ENCODE measurements at places on chromosomes 13 and 19.

GRCh38 chr13:110705356-110705825 is 525 bp downstream of the CARS2 start:
- no peak for DNase-seq

- no peak for DNase-seq
These were observed 25.4 kb downstream of the PCDH9 start for GRCh38 chr13:67204764-67205163.

GRCh38 chr19:39692166-39692565 is 12.1 kb upstream of the LGALS14 start:
- DNase-seq = no peak

GRCh38 chr19:21823224-21823623 is 12.8 kb downstream of the ZNF43 start:
- no peak for DNase-seq

DNA sequence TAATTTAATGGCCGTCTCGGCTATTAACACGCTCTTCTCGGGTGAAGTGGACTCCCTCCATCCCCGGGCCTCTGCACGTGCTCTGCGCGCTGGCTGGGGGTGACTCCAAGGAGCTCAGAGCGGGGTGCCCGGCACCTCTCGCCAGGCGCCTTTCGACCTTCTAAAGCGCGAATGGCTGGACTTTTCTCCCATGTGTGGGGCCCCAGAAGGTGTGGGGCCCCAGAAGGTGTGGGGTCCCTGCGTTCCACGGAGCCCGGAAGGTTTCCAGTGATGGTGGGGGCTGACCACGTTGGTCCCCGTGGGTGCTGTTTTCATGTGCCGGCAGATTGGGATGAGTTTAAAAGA is 3.3 kb upstream of the ALOX5AP start:
- DNase-seq = no peak

DNA sequence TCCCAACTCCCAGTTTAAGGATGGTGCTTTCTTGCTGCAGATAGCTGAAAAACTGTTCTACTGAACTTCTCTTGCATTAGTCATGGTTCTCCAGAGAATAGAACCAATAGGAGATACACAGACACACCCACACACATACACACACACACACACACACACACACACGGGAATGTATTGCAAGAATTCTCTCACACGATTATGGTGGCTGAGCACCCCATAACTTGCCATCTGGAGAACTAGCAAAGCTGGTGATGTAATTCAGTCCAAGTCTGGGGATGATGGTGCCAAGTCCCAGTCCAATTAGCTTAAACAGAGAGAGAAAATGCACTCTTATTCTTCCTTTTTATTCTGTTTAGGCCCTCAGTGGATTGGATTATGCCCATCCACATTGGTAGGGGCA is 643.9 kb downstream of the DIAPH3 start:
- DNase-seq = no peak

DNA sequence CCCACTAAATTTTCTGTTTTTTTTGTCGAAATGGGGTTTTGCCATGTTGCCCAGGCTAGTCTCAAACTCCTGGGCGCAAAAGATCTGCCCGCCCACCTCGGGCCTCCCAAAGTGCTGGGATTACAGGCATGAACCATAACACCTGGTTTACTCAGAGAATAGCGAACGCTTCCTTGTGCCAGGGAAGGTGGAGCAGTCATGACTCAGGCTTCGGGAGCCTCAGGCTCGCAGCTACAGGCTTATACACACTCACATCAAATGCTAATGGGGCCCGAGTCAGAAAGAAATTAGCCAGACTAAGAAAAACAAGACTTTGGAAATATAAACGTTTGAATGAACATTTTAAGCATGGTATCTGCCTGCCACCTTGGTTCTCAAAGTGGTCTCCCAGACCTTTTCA is 11.0 kb upstream of the TPT1 start:
- DNase-seq = peak; percentile 89

DNA sequence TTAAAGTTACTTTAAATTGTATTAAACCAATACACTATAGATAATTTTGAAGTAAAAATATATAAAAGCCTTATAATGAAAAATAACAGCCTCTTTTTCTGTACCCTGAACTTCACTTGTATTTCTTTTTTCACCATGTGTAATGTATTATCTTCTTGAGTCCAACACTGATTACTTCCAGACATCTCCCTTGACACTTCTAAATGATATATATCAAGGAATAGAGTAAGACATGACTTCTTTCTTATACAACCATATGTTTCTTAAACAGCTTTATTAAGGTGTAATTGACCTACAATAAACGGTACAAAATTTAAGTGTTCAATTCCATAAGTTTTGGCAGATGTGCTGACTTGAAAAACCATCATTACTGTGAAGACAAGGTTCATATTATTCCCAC is 531.9 kb downstream of the OLFM4 start:
- DNase-seq = no peak

- DNase-seq = no peak
These were observed 1.2 kb downstream of the LONP1 start for GRCh38 chr19:5718579-5719273.

DNA sequence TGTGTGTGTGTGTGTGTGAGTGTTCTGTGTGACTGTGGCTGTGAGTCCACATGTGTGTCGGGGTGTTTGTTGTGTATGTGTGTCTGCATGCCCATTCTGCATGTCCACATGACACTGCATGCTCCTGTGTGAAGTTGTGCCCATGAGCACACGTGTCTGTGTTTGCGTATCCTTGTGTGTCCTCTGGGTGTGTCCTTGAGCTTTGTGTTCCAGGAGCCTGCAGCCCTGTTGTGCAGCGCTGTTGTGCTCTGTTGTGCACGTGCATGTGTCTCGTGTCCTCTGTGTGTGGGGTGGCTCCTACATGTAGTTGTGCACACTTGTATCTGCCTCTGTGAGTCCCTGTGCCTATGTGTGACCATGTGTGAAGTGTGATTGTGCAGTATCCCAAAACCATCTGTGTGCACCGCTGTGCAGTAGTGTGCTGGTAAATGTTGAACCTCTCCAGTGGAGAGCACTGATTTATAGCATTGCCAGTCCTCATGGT is 2.2 kb upstream of the ARHGEF18 start:
- no peak for DNase-seq

GRCh38 chr19:12090807-12091206 is 26.3 kb downstream of the ZNF844 start:
- no peak for DNase-seq

GRCh38 chr19:56111601-56112312 is 9.3 kb downstream of the ZNF787 start:
- no peak for DNase-seq

- no peak for DNase-seq
These were observed 7.6 kb downstream of the TPT1 start for GRCh38 chr13:45333251-45333976.

DNA sequence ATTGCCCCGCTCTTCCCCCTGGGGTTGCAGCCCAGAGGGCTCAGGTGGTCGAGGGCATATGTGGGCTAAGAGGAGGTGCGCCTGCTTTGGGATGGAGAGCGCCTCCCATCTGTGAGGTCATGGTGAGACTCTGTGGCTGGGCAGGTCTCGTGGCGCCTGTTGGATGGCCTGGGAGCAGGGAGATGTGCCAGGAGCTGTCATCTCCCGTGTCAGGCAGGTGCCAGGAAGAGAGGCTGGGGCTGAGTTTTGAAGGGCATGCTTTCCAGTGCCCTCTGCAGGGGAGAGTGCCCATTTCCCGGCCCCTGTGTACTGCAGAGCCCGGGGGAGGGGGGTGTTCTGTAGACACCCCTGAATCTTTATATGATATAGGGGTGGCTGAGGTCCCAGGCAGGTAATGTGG is 2.8 kb downstream of the WTIP start:
- no peak for DNase-seq

GRCh38 chr19:8639821-8640401 is 9.5 kb downstream of the NFILZ start:
- no peak for DNase-seq

DNA sequence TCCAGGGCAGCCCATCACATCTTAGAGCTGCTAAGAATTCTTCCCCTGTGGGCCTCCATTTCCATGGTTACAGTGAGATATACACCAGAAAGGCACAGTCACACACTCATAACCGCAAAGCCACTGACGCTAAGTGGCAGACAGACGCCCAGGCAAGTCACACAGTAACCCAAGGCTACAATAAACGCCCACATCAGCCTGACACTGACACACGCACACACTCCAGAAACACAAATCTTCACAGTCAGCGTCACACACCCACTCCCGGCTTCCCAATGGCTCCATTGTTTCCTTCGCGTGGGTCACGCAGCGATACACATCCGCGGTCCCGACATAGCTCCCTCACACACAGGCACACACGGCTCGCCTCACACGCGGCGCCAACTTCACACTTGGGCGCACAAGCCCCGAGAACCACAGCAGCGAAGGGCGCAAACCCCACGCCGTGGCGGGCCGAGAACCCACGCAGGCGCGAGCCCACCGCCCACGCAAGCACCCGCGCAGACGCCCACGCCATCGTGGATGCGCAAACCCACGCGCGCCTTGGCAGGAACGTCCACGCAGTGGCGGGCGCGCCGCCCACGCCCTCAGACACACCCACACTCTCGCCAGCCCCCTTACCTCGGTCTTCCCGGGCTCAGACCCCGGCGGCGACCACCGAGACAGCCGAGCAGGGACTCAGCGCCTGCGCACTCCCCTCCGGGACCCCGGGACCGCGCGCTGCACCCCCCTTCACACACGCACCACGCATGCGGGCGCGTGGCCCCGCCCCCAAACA is at the start of gene ZNF667:
Gene ZNF667, minus strand, starts transcription at position 695 of the 778 bp plus-strand sequence. CDS start 14,975 bp downstream, outside the sequence.
- peak; percentile 26 for DNase-seq

GRCh38 chr13:53474878-53475277 is 446.3 kb downstream of the OLFM4 start:
- no peak for DNase-seq

- DNase-seq = no peak
These were observed 874 bp downstream of the TRIM28 start for GRCh38 chr19:58544591-58545285.

DNA sequence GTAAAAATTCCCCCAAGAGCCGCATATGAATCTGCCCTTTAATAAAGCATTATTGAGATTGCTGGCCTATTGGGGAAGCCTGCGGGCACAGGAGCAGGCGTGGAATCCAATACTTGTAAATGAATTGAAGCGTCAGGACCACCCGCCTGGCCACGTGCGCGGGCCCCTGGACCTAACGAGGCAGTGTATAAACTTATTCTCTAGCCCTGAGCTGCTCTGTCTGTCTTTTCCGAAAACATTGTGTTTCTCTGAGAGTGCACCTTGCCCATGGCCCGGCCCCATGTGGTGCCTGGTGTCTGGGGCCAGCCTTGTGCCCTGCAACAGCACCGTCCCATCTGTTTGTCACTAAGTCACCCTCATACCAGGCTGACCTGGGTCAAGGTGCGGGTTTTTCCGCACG is 14.4 kb downstream of the UBXN6 start:
- no peak for DNase-seq

- no peak for DNase-seq
These were observed 10.2 kb downstream of the OR2Z1 start for GRCh38 chr19:8731428-8732169.

- no peak for DNase-seq
These were observed 338.9 kb downstream of the KLF5 start for GRCh38 chr13:73397496-73398305.

- no peak for DNase-seq
These were observed 316.6 kb downstream of the POU4F1 start for GRCh38 chr13:78286748-78287147.

GRCh38 chr19:51259348-51260245 is 8.7 kb downstream of the SIGLECL1 start:
- DNase-seq = no peak

DNA sequence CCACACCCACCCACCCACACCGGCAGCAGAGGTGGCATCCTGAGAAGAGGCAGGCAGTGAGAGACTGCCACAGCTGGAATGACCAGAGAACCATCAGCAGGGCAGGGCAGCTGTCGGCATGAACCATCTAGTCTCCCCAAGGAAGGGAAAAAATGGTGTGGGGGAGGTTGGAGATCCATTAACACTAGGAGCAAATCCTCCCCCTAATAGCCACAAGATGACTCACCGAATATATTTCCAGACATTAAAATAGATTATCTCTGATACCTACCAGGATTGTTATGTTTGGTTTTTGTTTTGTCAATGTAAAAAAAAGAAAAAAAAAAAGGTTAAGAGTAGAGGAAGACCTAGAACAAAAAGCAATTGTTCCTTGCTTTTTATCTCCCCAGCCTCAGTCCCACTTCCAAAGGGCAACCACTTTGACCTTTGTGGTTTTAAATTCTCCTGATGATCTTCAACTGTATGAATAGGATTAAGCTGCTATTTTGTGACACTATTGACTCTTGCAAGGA is 34.2 kb downstream of the THSD1 start:
- no peak for DNase-seq

GRCh38 chr19:38701455-38702063 is 42.7 kb downstream of the CAPN12 start:
- DNase-seq = no peak

DNA sequence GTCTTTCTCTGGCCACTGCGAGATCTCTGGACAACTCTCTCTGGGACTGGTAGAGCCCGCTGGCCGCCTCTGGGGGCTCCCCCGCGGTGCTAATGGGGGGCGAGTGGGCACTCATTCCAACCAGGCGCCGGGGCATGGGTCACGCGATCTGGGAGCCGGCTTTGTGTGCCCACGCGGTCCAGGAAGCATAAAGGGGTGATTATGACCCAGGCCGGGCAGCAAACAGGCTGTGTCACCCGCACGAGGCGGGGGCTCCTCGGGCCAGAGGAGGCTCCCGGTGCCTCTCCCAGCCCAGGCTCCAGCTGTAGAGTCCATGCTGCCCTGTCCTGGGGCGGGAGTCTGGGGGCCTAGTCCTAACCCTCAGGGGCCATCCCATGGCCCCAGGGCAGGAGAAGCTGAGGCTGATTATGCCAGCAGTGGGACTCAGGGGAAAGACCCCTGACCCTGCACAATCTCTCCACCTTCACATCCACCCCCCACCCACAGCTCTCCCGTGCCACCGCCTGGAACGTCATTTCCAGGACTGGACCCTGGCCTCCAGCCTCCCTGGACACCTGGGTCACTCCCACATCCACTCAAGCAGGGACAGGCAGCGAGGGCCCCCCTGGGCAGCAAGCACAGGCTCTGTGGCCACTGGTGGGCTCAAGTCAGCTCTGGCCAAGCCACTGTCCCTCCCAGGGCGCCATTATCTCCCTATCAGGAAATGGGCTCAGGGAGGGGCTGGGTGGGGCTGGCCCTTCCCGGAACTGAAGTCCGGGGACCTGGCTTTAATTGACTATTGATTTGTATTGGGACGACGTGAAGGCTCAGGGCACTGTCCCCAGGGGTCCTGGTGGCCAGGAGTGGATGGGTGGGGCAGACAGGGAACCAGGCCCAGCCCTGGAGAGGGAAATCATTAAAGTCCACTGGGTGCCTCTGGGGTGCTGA is 50.0 kb downstream of the PTPRS start:
- DNase-seq = no peak

- DNase-seq = no peak
These were observed 40.2 kb downstream of the CILP2 start for GRCh38 chr19:19578252-19578651.
